ENCODE measurements at places on chromosomes 1 and 21. TPM values are rescaled to one million over a fixed set of nuclear protein-coding genes. Genes with fewer than 3 reads are reported as not detected.

DNA sequence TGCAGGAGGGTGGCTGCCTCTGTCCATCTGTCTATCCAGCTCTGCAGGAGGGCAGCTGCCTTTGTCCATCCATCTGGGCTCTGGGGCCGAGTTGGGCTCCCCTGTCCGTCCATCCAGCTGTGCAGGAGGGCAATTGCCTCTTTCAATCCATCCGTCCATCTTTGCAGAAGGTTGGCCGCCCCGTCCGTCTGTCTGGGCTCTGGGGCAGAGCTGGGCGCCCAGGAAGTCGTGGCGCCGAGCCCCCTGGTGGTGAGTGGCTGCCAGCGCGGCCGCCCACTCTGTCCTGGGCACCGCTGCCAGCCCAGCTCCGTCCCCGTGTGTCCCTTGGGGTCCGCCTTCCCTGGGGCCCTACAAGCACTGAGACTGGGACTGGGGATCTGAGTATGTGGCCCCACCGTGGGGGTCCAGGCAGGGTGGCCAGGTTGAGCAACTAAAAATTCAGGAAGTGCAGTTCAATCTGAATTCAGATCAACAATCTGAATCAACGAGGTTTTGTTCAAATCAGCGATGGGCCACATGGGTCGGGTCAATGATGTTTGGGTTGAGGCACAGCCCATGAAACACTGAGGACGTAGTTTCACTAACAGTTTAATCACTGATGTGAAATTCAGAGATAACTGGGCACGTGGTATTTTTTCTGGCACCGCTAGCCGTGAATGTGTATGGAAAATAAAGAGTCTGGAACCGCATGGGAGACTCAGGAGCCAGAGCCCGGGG is 99.1 kb upstream of the ACTRT2 start:
- DNase-seq = no peak

Gene COL11A1
- total RNA-seq = 3.3 TPM

Gene CYP4Z1
- total RNA-seq = not detected

Gene HES2
- total RNA-seq = 6.2 TPM

- DNase-seq = no peak
These were observed 4.0 kb downstream of the EPS8L3 start for GRCh38 chr1:109759513-109760334.

DNA sequence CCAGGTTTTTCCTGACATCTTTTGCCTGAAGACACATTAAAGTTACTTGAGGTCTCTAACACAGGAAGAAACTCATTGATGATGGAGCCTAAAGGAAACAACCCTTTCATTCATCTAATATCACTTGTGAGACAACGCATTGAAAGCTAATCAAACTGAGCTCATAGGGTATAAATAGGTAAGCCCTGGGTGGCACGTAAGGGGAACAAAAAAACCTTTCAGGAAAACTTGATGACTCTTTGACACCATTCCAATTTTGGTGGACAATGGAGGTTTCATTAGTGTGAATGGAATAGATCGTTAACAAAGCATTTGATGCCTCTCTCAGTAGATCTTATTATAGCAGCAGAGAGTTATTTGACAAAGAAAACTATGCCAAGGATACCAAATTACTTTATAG is 80.7 kb upstream of the DUSP10 start:
- no peak for DNase-seq

Gene OR2L8
- total RNA-seq = not detected

GRCh38 chr1:68093737-68094136 is 43.3 kb upstream of the DIRAS3 start:
- no peak for DNase-seq

DNA sequence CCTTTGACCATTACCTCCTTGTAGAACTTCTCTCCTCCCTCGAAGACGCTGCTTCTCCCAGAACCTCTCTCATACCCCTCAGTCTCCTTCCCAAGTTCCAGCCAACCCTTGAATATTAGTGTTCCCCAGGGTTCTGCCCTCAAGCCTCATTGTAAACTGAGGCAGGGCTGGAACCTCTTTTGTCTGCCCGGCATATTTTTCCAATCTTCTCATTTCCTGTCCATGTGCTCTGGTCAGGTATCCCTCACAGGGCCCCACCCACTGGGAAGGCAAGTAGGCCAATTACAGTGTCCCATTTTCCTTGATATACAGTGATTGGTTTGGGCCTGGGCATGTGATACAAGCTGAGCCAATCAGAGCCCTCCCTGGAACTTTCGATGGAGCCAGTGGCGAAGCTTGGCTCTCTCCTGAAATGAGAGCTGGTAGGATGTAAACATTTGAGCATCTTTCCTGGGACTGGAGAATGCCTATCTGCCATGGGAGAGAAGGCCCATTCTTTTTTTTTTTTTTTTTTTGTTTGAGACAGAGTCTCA is 57.1 kb upstream of the ID3 start:
- DNase-seq = no peak

Data from epithelial cell of proximal tubule (primary cell).